Sigmoid colon (tissue), 7 donors: ENCODE measurements at places on chromosomes 11 and 22. TPM values are rescaled to one million over a fixed set of nuclear protein-coding genes. Genes with fewer than 3 reads are reported as not detected.

SLC5A12 gene
- not detected for total RNA-seq

SGSM1 gene
- 3.6 TPM for total RNA-seq

DNA sequence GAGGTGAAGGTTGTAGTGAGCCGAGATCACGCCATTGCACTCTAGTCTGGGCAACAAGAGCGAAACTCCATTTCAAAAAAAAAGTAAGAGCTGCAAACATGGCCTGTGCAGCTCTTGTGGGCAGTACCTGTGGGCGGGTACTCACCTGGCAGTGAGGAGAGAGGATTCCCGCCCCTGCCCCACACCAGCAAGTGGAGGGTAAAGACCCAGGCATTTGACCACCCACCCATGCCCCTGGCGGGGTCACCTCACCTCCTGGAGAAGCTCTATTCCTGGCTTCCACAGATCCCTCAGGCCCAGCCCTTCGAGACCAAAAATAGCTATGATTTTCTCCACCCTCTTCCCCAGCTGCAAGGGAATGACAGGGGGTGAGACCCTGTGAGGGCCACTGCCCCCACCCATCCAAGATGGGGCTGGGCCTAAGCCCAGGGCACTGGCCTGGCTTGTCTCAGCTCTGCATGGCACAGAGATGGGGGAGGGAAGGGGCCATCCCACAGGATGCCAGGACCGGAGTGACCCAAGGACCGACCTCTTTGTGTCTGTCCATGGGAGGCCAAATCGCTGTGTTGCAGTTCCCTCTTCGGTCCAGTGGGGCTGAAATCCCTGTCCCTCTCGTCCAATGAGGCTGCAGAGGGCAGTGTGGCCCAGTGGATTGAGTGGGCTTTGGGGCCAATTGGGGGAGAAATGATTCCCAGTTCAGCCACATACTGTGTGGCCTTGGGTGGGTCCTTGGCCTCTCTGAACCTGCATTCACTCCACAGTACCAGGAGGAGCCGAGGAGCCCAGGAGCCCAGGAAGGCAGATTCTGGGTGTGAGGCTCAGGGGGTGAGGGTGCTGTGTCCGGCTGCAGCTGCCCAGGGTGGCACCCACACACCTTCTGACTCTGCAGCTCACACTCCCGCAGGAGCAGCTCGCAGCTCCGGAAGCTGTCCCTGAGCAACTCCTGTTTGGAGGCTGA lies 14.6 kb downstream of the SEC14L6 start:
- DNase-seq = no peak
- no peaks in the 10 kb centered on the region for H3K36me3 ChIP-seq
- H3K4me1 ChIP-seq = no peaks in the 10 kb centered on the region
- H3K27ac ChIP-seq = no peak overlapping the region

DNA sequence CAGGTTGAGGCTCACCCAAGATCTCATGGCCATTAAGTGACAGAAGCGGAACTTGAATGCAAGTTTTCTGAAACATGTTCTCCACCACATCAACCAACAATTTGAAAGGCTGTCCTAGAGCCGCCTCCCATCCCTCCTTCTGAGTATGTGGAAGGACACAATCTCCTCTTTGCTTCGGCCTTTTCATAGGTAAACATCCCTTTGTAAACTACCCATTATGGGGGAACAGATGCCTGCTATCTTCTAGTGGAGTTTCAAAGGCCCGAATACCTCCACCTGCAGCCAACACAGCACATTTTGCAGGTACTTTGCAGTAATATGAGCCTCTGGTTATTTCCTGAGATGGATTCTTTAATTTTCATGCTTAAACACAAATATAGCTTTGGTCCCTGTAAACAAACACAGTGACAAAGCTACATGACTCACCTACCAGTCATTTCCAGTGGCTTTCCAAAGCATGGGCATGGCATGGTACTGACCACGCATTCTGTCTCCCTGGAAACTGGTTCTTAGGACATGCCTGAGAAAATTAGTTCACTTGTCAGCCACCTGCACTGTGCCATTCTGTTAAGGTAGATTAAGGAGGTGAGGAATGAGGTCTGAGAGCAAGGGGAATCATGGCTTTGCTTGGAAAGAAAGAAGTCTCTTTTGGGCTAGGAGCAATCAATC lies 60.2 kb downstream of the EHF start:
- H3K4me3 ChIP-seq = no peak overlapping the region
- DNase-seq = no peak
- H3K4me1 ChIP-seq = no peaks in the 10 kb centered on the region
- H3K36me3 ChIP-seq = no peaks in the 10 kb centered on the region
